Myocyte (in vitro differentiated cells): ENCODE measurements at places on chromosomes 11 and 22.

DNA sequence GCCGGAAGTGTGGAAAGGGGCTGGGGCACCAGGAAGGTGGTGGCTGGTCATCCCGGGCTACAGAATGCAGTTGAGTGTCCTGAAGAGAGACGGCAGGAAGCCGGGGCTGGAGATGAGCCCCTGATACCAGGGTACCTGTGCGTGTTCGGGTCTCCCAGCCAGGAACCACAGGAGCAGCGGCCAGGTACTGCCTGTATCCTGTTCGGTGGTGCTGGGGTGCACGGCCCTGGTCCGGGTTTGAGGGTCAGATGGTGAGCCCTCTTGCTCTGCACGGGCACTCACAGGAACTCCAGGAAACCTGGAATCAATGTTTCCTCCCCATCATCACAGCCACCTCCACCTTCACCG, 253.1 kb upstream of the B3GAT1 start:
- no peak for DNase-seq

GRCh38 chr11:76654298-76654851, 16.2 kb downstream of the LRRC32 start:
- DNase-seq, result peak; percentile 27

DNA sequence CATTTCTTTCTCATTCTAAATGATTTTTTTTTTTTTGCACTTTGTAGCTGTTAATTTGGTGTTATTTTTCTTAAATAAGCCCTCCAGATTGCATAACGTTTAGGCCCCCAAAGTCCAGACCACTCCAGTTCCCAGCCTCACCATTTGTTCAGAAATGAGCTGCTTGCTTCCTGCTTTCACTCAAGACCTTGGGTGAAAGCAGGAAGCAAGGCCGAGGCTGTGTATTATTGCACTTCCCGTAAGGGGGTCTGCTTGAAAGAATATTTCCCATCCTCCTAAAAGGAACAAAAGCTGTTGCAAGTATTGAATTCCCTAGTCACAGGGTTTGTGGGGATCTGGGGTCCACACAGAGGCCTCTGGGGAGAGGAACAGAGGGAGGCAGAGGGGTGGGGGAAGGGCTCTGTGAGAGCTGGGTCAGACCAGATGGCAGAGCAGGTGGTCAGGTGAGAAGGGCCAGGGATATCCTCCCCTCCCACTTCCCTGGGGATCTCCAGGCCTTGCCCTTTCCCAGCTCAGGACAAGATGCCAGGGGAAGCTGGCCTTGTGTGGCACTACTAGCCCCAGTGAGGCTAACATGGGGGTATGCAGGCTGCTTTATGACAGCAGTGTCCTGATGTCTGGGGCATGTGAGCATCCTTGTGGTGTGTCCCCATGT, 51.6 kb upstream of the MYEOV start:
- no peak for DNase-seq

GRCh38 chr11:106399076-106399511, 321.6 kb downstream of the AASDHPPT start:
- peak; percentile 80 for DNase-seq

DNA sequence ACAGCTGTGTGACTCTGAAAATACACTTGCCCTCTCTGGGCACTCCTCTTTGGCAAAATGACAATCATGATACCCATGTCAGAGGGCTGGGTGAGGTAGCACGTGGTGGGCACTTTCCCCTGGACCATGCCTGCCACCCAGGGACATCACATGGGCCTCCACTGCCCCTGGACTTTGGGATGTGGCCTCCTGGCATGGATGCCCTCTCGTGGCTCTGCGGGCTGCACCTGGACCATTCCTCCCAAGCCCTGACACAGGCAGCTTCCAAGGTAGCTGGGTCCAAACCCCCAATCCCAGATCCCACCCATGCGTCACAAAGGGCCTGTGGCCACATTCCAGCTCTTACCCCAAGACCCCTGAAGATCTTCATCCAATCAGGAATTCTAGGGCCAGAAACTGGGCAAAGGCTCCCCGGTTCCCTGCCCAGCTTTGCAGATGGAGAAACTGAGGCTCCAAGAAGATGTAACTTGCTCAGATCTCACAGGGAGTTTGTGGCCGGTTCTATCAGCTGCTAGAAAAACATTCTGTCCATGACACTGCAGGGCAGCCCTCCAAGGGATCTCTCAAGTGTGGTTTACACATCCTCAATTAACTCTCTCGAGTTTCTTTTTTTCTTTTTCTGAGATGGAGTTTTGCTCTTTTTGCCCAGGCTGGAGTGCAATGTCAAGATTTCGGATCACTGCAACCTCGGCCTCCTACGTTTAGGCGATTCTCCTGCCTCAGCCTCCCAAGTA, 35.4 kb upstream of the CYB5R3 start:
- DNase-seq, result peak; percentile 54

GRCh38 chr22:32396746-32397145, 15.3 kb downstream of the RTCB start:
- peak; percentile 91 for DNase-seq

GRCh38 chr22:37117092-37117491, 7.6 kb upstream of the TMPRSS6 start:
- no peak for DNase-seq

DNA sequence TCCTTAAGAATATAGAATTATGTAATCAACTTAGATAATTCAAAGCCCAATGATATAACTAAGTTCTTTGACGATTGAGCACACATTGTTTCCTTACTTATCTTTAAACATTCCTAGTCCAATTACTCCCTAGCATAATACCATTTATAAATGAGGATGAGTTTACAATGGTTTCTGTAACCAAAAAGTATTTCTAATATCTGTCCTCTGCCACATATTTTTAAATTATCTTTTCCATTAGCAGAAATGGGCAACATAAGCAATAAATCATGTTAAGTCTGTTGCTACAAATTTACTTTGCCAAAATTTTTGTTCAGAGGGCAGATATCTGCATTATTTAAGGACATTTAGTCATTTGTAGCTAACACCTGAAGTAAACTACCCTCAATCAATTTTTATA, 6.7 kb downstream of the CREBZF start:
- no peak for DNase-seq

GRCh38 chr11:70036971-70037882, 40.9 kb upstream of the ANO1 start:
- no peak for DNase-seq

DNA sequence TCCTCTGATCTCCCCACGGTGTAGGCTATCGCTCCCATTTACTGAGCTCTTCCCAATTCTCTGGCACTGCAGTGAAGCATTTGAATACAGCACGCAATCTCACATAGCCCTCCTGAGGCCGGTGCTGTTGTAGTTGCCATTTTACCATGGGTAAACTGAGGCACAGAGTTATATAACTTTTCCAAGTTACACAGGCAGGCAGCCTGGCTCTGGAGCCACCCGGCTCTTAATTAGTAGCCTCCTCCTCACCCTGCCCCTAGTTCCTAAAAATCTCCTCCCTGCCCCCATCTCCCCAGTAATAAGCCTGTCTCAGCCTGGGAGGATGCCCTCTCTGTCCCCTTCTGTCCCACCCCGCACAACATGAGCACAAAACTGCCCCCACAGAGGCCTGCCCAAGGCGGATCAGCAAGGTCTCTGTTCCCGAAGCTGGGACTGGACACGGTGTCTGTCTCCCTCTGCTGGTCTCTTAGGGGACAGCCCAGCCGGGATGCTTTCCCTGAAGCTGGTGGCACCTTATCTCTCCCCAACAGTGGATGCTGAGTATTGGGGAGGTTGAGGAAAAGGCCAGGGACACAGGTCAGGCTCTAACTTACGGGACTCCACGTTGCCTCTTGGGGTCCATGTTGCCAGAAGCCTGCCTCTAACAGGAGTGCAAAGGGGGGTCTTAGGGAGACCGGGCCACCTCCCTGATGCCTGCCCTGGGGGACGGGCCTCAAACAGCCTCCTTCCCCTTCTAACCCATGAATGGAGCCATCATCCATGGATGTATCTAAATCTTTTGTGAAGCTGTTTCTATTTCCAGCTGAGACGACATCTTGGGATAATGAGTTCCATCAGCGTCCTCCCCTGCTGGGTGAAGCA, 9.1 kb upstream of the CLCF1 start:
- peak; percentile 81 for DNase-seq

DNA sequence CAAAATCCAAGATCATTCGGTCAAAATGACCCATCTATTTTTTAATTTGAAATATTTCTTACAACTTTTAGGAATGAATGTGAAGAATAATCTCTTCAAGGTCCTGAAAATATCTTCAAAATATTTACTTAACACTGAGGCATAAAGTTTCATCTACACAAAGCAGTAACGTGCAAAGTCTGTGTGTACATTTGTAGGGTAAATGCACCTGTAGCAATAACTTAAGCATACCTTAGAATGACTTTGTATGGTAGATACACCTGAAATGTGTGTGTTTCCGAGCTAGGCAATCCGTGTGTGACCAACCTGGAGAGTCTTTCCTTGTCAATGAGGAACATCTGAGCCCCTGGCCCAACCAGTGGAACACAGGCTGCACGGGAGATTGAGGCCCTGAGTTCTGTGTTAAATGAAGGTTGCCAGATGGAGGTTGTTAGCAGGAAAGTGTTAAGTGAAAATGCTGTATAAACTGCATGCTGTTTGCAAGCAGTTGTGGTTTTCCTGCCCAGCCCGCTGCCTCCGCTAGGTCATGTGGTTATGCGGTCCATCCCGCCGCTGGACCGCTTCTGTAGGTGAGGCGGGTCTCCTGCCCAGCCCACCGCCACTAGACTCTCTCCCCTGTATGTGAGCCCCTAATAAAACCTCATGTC, 7.6 kb upstream of the CTR9 start:
- no peak for DNase-seq

DNA sequence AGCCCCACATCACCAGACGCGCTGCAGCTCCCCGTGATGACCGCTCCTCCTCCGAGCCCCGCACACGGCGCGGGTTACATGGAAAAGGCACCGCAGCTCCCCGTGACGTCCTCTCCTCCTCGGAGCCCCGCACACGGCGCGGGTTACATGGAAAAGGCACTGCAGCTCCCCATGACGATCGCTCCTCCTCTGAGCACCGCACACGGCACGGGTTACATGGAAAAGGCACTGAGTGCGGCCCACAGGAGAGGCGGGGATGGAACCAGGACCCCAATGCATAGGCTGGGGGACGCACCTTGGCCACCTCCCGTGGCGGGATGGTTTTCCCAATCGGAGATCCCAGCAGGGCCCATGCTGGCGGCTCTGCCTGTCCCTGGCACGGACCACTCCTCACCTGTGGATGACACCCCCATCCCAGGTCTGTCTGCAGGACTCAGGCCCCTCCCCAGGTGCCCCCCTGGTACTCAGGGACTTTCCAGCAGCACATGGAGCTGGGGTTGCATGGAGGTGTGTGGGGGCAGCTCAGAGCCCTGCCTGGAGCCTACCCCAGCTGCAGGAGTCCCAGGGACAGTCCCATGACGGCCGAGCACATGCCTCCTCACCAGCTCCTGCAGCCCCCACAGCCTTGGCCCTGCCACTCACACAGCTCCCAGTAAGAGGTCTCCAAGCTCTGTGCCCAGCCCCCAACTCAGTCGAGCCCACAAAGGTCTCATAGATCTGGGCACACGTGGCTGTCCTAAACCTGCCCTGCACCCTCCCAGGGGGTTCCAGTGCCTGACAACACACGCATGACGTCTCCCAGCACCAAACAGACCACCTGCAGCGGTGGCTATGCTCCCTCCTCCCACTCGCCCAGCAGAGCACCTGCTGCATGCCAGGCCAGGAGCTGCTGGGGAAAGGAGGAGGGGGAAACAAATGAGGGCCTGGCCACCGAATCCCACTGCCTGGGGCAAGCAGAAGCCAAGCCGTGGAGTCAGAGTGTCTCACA, 166.6 kb downstream of the BRD1 start:
- DNase-seq, result no peak

GRCh38 chr11:827146-827896, 398 bp upstream of the CRACR2B start:
- no peak for DNase-seq

GRCh38 chr11:112972399-112973145, 11.4 kb downstream of the NCAM1 start:
- DNase-seq, result no peak

DNA sequence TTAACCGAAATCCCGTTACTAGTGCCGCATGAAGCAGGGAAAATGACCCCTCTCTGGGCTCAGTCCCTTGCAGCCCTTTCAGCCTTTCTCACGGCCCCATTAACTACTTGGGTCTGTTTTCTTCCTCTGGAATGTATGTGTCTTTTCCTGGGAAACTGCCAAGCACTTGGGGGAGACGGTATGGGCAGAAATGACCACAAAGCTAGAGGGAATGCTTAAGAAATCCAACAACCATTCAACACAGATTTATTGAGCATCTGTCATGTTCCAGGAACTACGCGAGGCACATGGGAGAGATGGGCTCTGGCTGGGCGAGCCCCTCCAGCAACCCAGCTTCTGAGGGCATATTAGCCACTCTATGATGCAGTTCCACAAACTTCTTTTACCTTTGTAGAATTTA, 462.6 kb downstream of the BUD13 start:
- DNase-seq, result no peak

DNA sequence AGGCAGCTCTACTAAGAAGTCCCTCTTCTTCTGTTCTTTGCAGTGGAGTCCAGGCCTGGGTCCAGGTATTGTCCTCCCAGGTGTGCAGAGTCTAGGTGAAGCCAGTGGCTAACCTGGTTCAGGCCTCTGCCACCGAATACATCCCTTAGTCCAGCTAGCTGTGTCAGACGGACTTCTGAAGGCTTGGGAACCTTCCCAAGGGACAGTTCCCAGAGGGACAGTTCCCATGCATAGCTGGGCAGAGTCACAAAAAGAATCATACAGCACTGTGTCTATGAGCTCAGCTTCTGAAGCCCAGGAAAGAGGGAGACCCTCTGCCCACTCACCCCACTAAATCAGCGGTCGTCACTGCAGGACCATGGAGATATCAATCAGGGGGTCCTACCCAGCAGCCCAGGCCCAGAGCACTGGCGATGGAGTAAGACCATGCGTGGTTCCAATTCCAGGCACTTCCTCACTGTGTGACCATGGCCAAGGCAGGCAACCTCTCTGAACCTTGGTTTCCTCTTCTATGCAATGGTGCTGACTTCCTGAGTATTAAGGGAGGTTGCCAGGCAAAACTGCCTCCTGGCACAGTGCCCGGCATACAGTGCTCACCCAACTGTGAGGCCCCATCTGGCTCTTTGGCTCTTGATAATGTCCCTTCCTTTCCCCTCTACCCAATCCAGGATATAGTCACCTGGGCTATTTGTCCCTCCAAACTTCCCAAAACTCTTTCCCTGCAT, 3.4 kb downstream of the MS4A10 start:
- DNase-seq, result no peak

- DNase-seq, result no peak
Measured at GRCh38 chr11:67434395-67434881, 3.0 kb downstream of the PTPRCAP start.
